Stimulated activated CD8-positive, alpha-beta memory T cell treated with anti-CD3 and anti-CD28 coated beads, Interleukin-7, amount 100 ng/mL, for 4 hours (primary cell): ENCODE measurements at places on chromosomes 12 and 14.

GRCh38 chr12:29741342-29742241, 42.1 kb downstream of the TMTC1 start:
- no peak for DNase-seq

- no peak for DNase-seq
Measured at GRCh38 chr12:84760091-84760865, 152.3 kb downstream of the SLC6A15 start.

- no peak for DNase-seq
Measured at GRCh38 chr14:30641207-30641606, 19.1 kb downstream of the SCFD1 start.

DNA sequence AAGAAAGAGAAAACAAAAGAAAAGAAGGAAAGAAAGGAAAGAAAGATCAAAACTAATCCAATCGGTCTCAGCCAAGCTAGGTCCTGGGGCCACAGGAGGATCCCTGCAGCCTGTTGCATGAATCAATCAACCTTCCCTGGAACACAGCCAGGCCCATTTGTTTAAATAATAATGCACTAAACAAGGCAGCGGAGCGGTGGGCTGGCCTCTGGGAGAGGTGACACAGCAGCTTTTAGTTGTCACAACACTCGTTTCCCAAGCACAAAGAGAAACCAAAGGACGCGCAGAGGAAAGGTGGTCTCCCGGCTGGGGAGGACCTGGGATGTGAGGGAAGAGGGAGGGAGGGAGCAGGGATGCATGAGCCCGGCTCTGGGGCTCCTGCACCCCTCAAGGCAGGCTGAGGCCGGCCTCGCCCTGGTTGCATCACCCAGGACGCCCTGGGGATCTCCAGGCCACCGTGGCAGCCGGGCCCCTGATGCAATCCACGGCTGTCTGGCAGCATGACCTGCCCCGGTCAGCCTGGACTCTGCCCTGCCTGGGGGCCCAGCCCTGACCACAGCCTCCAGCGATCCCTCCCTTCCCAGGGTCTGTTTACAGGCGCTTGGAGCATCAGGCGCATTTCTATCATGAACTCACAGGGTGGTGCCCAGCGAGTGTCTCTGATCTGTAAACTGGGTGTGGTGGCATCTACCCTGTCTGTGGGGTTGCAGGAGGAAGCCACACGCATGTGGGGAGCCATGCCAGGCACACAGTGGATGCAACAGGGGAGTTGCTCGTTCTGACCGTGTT, 32.5 kb downstream of the MMP17 start:
- DNase-seq: no peak

DNA sequence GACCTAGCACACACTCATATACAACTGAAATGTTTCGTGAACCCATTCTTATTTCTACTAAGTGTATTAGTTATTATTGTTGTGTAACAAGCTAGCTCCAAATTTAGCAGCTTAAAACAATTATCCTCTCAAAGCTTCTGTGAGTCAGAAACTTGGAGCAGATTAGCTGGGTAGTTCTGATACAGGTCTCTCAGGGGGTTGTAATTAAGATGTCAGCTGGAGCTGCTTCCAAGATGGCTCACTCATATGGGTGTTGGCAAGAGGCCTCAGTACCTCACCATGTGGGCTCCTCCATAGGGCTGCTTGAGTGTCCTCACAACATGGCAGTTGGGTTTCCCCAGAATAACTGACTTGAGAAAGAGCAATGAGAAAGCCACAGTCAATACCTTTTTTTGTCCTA, 9.8 kb downstream of the GPR135 start:
- no peak for DNase-seq

DNA sequence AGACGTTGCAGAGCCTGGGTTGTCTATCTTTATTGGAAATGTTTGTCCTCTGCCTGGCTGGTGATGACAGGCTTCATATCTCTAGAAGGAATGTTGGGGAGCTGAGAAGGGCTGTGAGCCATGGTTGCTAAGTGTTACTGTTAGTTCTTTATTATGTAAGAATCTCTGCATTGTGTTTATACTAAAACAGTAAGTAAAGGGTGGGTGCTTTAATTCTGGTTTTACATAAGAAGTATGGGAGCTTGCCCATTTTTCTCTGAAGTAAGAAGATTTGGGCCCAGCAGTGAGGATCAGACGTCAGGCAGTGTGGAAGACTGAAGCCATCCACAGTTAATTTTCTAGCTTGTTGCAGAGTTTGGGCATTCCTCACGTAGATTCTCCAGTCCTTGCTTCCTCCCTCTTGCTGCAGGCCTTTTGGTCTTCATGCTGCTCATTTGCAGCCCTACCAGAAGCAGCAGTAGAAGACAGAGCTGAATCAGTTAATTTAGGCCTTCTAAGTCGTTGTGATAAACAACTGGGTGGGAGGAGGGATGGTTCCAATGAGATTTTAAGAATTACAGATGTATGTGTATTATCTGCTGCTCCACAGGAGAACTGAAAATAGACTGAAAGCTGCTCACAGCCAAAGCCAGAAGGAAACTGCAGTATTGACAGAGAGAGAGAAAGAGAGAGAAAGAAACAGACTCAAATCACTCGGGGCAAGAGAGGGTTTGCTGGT, 21.4 kb downstream of the WNT5B start:
- DNase-seq: no peak

DNA sequence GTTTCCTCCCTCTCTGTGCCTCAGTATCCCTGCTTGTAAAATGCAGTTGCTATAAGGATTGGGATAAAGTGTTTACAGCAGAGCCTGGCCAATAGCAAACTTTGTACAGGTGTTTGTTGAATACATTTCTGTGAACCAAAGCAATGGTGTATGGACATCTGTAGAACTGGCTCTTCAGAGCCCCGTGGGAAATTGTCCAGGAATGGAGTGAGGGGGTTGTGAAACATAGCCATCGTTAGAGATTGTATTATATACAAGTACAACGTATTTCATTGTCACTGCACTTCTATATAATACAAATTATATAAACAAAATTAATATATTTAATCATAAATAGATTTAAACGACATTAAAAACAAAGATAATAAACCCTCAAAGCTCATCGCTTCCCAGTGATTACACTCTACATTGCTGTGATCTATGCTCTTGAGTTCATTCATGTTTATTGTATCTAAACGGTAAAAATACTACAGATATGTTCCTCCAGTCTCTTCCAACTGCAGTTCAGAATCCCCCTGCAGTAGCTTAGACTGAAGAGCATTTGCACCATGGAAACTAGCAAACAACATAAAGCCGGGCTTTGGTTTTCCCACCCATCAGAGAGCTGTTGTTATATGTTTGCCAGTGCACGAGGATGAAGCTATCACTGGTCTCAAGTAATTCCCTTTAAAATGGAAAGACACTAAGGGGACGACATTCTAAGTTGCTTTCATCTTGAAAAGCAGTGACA, 216.7 kb downstream of the TMEM132C start:
- no peak for DNase-seq

DNA sequence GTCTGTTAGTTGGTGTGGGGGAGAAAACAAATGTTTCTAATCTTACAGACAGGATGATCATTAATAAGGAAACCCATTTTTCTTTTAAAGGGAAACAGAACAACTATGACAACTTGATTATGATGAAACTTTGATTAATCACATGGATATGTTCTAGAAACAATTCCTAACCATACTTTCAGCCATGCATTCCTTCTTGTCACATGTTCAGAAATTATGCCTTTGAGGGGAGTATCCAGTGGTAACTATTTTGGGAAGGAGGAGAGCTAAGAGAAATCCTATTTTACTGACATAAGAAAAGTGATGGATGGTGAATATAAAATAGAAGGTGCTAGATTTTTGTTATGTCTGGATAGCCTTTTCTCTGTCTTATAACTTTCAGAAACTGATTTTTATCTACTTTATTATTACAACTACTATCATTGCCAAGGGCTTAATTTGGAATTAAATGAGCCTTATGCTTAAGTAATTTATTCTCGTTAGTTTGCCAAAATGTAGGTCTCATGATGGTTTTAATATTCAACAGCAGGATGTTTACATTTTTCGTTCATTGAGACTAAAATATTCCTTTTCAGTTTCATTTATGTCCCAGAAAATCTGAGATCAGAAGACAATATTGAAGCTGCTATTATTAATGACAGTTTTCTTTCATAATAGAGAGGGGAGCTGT, 200.1 kb downstream of the TMTC2 start:
- DNase-seq: no peak

GRCh38 chr12:43711348-43711747, 47.2 kb downstream of the PUS7L start:
- no peak for DNase-seq

DNA sequence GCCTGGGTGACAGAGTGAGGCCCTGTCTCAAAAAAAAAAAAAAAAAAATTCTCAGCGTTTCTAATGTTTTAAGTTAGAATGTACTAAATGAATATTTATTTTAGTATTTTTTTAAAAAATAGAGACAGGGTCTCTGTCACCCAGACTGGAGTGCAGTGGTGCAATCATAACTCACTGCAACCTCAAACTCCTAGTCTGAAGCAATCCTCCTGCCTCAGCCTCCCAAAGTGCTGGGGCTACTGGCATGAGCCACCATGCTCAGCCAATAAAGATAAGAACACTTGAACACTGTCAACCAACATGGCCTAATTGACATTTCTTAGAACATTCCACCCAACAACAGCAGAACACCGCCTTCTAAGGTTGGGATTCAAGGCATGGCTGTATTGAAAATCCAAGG, 5.1 kb upstream of the DYNC1H1 start:
- no peak for DNase-seq

GRCh38 chr12:131682510-131682895, 28.4 kb upstream of the SFSWAP start:
- no peak for DNase-seq

GRCh38 chr12:56941299-56942017, 7.2 kb upstream of the SDR9C7 start:
- no peak for DNase-seq

DNA sequence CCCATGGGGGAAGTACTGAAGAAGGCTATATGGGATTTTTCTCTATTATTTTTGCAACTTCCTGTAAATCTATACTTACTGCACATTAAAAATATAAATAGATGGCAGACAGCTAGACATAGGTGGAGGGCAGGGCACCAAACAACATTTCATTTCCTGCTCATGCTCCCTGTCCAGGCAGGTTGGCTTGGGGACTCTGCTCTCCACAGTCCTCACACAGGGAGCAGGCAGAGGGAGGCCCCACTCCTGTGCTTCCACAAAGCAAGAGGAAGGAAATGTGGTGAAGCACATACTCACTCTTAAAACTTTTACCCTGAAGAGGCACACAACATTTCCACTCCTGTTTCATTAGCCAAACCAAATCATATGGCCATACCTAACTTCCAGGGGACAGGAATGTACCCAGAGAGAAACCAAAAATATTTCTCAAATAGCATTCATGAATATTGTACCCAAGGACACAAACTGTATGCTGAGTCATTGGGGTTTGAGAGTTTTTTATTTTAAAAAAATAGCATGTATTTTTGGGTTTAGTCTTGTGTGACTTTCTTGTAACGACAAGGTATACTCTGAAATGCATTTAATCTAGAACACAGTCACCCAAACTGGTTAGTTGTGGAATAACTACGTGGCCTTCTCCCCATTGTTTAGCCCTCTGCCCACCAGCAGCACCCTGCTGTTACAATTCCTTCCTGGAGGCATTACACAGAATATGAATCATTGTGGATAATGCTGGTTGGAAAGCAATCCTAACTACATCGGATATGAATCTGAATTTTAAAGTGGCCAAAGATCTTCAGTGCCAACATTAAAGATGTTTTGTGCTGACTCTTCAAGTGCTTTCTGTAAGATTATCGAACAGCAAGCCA, 40.9 kb downstream of the RTN1 start:
- no peak for DNase-seq

- DNase-seq: no peak
Measured at GRCh38 chr12:65004270-65004669, 116.8 kb downstream of the WIF1 start.

DNA sequence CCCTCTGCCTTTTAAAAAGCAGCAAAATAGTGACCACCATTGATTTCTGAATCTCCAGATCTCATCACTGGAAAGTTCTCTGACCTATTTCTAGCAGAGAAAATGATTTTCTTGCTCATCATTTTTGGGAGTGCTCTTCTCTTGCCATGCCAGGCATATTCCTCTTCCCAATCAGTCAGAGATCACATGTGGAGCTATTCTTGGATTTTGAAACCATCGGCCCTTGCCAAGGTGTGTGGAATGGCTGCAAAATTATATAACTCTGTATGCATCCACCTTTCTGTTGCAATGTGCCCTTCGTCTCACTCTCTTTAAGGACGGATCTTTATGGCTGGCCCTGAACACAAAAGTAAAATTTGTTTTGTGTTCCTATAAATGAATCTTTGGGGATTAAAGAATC, 25.5 kb upstream of the LDHB start:
- DNase-seq: no peak

DNA sequence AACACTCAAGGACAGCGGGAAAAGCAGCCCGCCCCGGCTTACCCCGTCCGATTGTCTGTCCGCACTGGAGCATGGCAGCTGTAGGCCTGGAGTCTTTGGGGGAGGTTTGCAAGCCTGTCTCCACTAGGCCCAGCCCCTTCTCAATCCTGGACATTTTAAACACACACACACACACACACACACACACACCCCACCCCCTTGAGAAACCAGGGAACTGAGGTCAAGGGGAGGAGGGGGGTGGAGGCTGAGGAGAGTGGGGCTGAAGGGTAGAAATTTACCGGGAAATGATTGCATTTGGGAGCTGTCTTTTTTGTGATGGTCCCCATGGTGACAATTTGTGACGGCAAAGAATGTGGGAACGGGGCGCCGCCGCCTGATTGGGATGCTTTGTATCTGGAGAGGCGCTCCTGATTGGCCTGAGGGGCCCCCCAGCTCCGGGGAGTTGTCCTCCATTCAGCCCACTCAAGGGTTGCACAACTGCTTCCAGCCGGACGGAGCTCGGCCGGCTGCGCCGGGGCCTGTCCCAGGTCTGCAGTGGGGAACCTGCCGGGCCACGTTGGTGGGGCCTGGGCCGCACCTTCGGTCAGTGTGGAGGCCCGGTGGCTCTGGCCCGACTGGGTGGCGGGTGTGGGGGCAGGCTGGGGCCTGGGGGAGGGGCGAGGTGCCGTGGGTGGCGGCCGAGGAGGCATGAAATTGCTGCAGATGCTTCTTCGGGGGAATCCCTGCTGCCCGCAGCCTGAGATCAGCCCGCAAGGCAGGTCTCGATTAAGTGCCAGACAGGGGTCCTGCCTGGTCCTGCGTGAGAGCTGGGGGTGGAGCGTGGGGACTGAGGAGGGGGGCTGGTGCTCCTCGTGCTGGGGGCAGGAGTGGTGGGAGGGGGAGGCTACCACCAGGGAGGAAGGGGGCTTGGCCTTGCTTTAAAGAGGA, at the start of gene FAM181A:
Gene FAM181A, plus strand, starts transcription at position 472 of the 927 bp plus-strand sequence. CDS start 942 bp downstream, outside the sequence.
- DNase-seq: no peak

DNA sequence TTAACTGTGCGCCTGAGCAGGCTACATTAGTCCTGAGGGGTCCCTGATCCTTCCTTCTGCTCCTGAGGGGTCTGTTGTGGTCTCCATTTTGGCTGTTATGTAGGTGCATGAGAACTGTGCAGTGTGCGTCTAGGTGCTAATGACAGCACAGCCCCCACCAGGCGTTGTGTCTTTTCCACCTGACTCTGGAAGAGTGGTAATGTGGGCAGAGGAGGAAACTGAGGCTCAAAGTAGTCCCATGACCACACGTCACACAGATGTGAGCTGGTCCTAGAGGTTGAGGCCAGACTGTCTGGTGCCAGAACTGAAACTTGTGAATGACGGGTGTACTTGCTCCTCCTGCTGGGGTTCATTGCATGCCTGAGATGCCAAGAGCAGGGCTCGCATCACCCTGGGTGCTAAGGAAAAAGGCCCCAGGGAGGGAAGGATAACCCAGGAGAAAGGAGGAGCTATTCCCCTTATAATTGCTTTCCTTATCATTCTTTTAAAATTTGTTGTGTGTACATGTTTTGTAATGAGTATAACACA, 111.8 kb downstream of the SLC25A47 start:
- no peak for DNase-seq
